ENCODE measurements at places on chromosomes 7 and 10.

DNA sequence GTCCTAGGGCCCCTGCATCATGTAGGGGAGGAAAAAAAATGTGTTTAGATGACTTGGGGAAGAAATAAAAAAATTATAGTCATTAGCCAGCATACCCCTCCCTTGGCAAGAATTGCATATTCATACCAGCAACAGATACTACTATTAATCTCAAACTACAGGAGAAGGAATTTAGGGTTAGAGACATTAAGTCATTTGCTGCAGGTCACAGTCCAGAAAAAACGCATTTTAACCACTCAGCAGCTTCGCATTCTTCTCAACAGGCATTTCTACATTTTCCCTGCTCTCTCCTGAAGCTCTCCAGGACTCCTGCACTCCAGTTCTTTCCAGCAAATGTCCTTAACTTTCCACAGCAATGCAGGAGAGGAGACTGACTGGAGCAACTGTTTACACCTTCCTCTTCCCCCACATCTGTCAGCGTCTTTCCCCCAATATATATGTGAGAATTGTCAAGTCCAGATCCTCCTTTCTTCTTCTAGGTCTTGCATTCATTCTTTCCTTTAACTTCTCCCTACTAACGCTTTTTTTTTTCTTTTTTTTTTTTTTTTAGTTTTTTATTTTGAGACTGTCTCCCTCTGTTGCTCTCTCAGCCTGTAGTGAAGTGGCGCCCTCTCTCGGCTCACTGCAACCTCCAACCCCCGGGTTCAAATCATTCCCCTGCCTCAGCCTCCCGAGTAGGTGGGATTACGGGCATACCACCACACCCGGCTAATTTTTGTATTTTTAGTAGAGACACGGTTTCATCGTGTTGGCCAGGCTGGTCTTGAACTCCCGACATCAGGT is 35.6 kb downstream of the PRPS1L1 start:
- DNase-seq, result no peak

DNA sequence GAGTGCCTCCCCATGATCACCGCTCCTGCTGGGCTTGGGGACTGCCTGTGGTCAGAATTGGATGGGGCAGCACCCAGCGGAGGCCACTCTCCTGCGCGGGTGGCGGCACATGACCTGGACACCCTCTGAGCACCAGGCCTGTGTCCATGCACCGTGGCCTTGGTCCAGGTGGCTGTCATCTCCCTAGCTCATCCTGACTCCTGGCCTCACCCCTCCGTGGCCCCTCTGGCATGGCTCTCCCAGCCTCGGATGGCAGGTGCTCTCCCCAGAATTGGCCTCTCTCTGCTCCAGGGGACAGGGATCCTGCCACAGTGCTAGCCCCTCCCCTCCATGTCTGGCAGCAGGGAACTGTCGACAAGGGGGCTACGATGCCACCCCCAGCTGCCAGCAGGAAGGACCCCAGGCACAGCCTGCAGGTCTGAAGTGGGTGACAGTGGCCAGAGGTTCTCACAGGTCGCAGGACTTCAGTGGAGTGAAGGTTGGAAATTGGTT is 37.2 kb upstream of the BTBD16 start:
- DNase-seq, result no peak

DNA sequence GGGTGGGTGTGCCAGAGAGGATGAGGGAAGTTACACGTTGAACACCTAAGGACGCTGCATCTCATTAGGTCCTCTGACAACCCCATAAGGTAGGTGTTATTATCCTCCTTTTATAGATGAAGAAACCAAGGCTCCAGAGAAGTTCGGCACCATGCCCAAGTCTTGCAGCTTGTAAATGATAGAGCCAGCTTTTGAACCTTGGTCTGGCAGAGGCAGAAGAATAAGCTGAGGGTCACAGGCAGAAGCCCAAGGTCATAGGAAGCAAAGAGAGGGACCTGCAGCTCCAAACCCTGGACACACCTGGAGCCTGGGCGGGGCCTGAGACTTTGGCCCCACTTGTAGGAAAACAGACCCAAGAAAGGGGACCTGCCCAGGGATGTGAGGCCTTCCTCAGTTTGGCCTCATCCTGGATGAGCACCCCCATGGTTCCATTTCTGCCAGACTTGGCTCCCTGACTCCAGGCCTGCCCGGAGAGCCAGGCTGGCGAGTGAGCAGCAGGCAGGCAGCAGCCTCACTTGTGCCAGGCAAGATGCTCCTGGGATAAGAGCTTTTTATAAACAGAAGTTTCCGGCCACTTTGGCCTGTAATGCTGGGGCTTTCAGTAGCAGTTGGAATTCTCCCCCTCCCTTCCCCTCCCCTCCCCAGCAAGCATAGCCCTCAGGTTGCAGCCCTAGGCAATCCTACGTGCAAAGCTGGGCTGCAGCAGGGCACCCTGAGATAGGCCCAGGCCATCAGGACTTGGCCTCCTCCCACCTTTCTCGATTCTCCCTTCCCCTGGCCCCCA is 2.4 kb downstream of the KCNH2 start:
- no peak for DNase-seq

- DNase-seq, result peak; percentile 53
Observed at GRCh38 chr7:88546808-88547207, 212.7 kb upstream of the ZNF804B start.

DNA sequence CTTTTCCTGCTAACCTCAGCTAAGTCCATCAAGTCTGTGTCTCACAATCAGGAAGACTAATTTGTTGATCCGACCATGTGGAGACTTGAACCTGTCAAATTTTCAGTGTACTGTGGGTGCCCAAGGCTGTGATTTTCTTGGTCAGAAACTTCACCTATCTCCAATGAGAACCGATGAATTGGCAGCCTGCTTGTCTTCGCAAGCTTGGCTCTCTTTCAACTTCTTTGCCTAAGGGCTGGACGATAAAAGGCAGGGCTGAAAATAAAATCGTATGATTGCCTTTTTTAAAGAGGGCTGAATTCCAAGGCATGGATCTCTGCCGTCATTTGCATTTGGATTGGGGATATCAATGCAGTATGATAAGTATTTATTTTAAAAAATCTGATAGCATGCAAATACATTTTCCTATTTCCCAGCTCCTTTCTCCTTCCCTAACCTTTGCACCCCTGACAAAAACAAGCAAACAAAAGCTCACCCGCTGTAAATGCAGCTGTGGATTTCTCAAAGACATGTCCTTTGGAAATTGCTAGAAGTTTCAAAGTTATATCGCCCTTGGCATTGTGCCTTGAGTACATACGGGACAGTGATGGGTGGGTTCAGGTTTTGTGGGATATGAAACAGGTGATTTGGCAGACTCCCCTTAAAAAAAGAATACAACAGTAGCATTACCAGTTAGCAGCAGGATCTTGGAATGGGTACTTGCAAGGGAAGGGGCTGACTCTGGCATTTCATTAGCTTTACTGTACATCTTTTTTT is 80.6 kb downstream of the NPTX2 start:
- no peak for DNase-seq

DNA sequence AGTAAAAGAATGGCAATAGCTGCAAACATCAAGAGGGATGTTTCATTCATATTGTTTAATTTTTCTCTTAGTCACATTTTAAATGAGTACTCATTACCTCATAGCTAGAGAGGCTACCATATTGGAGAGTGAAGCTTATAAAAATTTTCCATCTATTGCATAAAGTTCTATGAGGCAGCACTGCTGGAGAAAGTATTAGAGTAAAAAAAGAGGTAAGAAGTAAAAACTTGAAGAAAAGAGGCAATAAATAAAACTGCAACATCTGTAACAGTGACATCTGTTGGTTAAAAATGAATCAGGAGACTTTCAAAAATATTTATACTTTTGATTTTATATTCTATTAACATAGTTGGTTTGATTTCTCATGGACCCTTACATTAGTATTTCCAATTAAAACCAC is 284.5 kb upstream of the SEMA3D start:
- DNase-seq, result no peak

- no peak for DNase-seq
Observed at GRCh38 chr7:116315293-116315692, 105.0 kb downstream of the TES start.

GRCh38 chr10:104308439-104308903 is 29.8 kb downstream of the ITPRIP start:
- DNase-seq, result no peak

DNA sequence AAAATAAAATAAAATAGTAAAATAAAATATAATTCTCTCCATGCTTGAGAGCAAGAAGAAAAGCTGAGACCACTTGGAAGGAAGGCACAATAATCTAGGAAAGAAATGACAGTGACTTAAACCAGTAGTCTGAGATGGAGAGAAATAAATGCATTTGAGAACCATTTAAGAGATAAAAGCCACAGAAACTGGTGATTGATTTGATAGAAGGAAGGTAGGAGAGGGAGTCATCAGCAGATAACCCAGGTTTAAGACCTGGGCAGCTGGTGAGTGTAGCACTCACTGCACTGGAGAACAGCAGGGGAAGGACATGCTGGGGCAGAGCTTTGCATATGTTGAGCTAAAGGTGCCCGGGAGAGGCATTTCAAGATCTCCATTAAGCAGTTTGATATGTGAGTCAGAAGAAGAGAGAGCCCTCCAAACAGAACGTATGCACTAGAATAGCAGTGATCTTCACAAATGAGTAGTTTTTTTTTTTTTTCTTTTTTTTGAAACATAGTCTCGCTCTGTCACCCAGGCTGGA is 268.0 kb downstream of the DYNC1I1 start:
- DNase-seq, result no peak

DNA sequence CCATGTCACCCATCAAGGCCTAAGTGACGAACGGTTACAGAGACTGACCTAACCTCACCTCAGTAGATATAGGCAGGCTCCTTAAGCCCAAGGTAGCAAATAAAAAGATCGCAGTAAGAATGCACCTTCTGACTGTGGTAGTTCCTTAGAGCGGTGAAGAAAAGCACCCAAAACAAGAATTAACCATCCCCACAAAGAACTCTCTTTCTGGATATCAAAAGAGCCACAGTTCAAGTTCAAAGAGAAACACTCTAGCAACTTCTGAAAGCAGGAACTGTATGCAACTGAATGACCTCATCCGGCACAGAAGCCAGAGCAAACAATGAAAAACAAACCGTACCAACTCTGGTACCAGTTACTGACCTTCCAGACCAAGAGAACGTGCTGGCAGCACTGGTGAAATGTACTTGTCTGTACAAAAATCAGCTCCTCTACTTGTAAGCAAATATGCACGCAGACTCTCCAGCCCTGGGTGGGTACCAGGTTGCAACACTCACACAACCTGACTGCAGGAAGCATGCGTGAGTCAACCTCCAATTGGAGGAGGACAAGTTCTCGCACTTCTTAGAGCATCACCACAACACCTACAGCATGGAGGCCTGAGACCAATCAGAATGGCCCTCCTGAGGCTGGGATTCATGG is 202.7 kb downstream of the FAM107B start:
- DNase-seq, result no peak

DNA sequence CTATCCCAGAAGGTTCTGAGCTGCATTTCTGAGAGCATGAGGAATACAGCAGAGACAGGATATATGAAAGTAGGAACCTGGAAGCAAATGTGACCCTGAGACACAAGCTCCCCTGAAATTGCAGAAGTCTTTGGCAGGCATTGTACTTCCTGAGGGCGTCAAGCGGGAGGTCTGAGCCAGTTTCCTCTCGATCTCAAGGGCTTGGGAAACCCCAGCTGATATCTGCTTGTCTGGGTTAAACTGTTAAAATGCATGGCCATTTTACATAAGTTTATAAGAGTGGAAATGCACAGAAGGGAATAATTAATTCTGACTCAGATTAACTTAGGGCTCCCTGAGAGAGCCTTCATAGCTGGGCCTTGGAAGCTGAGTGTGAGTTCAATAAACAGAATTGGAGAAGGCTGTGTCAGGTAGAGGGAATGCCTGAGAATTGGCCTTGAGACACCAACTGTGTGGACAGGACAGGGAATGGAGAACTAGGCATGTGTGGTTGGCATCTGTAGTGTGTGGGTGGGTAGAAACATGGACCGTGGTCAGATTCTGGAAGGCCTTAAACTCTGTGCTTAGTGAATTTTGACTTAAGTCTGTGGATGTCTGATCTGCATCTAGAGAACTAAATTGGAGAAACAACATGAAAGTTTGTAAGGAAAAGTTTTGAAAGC is 53.3 kb downstream of the WIPF3 start:
- DNase-seq, result no peak

DNA sequence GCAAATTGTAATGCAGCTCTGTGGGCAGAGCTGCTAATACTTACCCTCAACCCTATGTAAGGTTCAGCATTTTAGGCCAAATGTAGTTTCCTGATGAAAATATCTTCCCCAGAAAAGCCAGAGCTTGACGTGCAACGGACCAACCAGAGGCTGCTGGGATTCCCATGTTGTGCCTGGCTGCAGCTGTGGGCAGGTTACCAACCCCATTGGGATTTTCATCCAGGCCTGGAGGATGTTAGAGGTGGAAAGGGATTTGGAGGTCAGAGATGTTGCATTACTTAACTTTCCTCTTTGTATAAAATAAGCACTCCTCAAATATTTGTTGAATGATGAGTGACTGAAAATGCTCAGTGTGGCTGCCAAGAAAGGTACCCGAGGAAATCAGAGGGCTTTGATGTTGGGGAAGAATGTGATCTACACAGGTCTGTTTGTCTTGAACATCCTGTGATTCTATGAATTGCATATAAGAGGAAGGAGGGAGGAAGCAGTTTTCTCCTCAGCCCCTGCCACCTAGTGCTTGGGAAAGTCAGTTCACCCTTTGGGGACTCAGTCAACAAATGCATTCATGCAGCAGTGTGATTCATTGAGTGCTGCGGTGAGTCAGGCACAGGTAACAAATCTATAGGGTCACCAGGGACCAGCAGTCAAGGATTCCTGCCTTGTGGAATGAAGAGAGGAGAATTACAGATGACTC is 487.2 kb downstream of the RPS24 start:
- no peak for DNase-seq
